ENCODE measurements at places on chromosomes 12 and 14.

DNA sequence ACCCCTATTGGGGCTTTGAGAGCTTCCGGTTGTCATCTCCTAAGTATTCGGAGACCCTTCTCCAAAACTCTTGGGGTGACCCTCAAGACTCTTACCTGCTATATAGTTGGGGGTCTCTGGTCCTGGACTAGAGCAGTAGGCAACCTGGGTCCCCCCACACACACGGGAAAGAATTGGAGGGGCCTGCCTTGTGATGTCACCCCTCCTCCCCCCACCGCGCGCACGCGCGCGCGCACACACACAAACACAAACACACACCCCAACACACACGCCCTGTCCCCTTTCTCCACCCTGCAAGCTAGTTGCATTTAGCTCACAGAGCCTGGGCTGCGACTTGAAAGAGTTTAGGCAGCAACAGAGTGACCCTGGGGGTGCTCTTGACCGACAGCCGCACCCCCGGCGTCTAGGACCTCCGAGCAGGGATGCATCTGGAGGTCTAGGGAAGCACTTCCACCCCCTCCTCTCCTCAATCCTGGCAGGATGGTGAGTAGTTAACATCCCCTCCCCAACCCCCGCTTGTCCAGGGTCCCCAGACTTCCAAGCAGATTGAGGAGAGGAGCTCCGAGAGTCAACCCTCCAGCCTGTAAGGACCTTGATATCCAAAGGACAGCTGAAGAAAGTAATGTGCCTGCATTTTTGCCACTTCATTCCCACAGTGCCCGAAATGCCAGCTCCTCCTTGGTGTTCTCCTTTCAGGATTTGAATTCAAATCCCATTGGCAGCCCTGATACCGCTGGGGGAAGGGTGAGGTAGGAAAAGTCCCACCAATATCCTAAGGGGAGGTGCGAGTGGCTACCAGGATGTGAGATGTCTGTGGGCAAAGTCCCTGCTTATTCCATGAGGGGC is 1.4 kb upstream of the DNAJC14 start:
- DNase-seq, result peak; percentile 82

DNA sequence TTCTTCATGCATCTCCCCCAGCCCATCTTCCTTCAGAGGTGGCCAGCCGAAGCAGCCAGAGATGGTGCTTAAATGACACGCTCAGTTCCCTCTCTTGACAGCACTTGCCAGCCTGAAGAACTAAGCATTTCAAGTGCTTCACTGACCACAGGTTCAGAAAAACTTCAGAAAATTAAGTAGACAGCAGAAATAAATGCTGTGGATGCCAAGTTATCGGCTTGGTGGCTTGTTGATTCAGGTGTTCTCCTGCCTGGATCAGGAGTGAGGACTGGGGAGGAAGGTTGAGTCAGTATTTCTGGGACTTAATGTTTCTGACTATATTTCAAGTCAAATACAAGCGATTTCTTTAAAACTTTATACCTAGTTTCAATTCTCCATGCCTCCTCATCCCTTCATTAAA is 58.2 kb downstream of the CRACR2A start:
- DNase-seq, result no peak

DNA sequence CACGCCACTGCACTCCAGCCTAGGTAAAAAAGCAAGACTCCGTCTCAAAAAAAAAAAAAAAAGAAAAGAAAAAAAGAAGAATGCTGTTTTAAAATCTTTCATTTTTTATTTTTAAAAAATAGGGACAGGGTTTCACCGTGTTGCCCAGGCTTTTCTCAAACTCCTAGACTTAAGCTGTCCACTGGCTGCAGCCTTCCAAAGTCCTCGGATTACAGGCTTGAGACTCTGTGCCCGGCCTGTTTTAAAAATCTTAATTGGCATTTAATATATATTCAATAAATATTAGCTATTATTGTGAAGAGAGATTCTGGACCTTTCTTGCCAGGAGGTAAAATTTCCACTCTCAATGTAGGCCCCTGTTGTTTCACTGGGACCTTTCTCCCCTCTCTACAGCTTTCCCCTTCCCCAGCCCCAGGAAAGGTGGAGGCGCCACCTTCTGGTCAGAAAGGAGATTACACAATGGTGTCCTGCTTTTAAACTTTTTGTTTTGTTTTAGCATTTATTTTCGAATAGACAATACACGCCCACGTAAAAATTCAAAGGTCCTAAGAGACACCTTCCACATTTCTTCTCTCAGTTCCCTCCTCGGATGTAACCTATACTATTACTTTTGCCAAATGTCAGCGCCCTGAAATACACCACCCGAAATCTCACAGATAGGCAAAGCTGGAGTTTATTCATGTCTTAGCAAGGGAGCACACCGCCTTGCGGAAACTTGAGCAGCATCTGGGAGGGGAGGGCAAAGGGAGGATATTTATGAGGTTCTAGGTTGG is 23.8 kb upstream of the PHC1 start:
- no peak for DNase-seq

DNA sequence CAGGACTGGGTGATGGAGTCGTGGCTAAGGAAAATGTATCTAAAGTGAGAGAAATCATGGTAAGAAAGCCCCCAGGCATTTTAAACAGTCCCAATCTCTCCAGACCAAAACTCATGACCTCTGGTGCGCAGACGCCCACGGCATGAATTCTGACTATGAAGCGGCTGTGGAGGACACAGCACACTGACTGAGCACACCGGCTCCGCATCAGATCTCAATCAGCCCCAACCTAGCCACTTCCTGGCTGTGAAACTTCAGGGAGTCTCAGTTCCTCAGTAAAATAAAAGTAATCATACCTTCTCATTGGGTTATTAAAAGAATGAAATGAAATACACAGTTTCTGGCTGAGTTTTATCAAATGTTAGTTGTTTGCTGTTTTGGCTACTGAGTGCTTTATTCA is 38.7 kb downstream of the SETD3 start:
- no peak for DNase-seq

DNA sequence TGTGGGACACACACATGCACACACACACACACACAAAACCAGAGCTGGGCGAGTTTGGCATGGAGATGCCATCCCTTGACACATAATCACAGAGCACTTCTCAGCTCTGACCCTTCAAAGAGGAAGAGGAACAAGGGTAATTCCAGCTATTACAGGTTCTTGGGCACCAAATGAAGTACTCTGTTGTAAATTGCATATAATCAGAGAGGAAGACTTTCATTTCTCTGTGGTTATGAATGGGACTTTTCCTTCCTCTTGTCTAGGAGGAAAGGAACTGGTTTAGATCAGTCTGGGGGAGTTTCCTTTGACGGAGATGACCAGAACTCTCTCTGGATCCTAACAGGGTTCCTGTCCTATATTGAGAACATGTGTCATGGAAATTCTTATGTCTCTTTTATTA is 26.4 kb upstream of the FGF6 start:
- DNase-seq, result no peak

DNA sequence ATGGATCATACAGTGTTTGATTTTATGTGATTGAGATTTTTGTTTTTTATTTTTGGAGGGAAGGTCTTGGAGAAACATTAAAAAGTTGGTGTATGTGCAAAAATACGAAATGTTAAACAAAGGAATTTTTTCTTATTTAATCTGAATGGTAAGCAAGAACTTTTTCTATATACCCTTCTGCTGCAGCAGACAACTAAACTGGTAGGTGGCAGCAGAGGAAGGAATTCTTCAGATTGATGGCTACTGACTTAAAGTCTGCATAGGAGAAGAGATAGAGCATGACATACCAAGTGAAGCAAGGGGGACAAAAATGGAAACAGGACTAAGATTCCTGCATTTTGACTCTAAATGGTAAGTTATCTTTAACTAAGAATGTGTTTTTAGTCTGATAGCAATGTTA is 42.0 kb upstream of the A2ML1 start:
- no peak for DNase-seq

GRCh38 chr14:87233266-87233665 is 759.7 kb downstream of the GALC start:
- no peak for DNase-seq

DNA sequence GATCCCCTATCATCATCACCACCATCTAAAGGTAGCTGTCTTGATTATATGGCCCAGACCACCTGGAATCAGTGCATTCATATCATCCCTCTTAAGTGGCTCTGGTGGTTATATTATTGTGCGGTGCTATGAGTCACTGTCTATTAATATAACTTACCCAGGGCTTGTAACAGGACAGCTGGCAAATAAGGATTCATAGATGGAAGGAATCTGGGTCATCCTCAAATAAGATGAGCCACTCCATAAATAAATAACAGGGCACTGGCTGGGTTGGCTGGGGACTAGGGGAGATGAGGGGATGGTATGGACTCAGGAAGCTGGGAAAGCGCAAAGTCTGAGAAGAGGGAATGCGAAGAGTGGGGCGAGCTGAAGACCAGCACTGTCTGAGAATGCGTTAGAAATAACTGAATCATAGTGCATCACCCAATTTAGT is 216.1 kb downstream of the NUAK1 start:
- no peak for DNase-seq

DNA sequence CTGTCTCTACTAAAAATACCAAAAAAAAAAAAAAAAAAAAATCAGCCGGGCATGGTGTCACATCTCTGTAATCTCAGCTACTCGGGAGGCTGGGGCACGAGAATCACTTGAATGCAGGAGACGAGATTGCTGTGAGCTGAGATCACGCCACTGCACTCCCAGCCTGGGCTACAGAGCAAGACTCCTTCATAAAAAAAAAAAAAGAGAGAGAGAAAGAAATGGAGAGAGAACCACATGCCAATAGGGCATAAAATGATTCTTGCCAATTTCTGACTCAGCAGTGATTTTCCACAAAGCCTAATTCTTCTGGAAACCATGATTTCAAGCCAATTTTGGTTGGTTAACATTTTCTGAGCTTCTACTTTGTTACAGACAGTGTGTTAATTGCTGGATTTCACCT is 250.4 kb upstream of the SEL1L start:
- DNase-seq, result no peak

DNA sequence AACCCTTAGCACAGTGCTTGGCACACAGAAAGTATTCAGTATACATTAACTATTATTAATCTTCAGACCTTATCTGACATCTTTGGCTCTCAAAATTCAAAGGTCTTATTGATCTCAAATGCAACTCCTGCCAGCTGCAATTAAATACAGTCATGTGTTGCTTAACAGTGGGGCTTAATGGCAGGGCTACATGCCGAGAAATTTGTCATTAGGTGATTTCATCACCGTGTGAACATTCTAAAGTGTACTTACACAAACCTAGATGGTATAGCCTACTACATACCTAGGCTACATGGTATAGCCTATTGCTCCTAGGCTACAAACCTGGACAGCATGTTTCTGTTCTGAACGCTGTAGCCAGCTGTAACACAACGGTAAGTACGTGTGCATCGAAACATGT is 156.3 kb upstream of the TMCC3 start:
- DNase-seq, result no peak

GRCh38 chr14:84298663-84299195 is 1231.2 kb upstream of the FLRT2 start:
- no peak for DNase-seq

GRCh38 chr12:107992870-107993451 is 136.1 kb upstream of the WSCD2 start:
- DNase-seq, result no peak

DNA sequence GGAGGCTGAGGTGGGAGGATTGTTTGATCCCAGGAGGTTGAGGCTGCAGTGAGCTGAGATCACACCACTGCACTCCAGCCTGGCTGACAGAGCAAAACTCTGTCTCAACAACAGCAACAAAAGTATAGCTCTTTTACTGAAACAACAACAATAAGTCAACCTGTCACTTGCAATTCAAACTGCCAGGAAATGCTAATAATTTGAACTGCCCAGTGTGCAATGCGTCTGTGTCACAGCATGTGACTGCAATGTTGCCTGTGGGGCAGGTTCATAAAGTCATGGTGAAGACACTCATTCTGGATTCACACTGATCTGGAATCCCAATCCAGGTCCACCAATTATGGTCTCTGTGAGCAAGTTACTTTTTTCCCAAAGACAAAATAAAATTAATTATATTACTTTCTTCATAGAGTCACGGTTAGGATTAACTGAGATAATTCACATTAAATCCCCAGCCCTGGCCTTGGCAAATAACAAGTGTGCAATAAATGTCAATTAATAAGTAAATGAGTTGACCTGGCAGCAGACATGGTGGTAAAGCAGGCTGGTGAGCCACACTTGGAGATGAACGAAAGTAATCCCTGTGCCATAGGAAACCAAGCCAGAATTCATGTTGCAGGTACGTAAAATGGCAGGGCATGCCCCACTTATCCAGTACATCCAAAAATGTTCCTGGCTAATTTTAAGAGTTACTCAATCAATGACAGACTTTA is 89.1 kb upstream of the CPSF6 start:
- no peak for DNase-seq

DNA sequence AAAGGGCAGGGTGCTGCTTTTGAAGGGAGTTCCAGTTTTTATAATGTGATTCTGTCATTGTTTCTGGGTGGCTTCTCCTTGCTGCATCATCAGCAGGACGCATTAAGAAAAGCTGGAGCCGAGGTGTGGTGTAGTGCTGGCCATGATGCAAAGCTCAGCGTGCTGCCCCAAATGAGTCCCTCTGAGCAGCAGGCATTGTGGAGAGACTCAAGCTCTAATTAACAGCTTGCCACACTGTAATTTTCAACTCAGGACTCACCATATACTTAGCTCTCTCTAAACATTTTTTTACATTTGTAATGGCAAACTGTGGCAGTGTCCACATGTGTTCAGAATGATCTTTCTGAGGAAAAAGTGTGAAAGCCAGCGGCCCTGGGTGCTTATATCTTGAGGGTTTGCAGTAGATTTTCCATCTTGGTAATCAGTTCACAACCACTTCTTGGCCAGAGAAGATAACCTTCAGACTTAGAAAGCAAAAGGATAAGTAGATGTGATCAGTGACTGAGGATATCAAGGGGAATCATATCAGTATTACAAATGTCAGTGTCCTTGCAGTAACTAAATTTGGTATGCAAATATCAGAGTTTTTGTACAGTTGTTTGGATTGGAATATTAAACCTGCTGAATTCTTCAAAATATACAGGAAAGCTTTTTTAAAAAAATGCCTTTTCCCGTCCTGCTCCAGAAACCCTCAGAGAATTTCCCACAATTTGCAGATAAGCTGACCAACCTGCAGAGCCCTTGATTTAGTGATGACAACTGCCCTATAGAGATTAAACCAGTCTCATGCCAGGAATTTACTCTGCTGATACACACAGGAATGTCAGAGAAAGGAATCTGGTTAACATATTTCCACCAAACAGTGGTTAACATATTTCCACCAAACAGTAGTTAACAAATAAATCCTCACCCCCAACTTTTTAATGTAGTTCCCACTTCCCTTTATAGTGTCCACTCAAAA is 63.6 kb downstream of the DAAM1 start:
- no peak for DNase-seq

DNA sequence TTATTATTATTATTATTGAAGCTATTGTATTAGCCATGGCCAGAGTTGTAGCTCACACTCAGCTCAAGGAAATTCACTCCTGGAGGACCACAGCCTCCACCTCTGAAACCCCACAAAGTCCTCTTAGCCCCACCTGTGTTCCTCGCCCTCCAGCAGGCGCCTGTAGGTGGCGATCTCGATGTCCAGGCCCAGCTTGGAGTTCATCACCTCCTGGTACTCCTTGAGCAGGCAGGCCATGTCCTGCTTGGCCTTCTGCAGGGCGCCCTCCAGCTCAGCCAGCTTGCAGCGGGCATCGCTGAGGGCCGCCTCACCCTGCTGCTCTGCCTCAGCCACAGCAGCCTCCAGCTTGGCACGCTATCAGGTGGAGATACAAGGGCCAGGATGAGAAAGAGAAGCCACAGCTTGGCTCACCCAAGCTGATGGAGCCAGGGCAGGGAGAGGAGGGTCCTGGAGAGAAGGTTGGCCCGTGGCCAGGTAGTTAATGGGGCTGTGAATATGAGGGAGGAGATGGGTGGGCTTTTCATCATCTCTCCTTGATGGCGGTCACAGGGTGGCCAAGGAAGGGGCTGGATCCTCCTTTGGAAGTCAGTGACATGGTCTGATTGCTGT is 5.1 kb downstream of the KRT85 start:
- no peak for DNase-seq
